Stimulated activated naive CD8-positive, alpha-beta T cell treated with anti-CD3 and anti-CD28 coated beads, Interleukin-15, amount 100 ng/mL, for 72 hours (primary cell): ENCODE measurements at places on chromosomes 7 and 10.

GRCh38 chr10:4934391-4934987 lies 28.7 kb upstream of the AKR1C1 start:
- no peak for DNase-seq

- no peak for DNase-seq
Measured at GRCh38 chr7:68733219-68734153, 864.8 kb upstream of the AUTS2 start.

- DNase-seq: no peak
Measured at GRCh38 chr10:120598386-120598785, 141.4 kb downstream of the PLPP4 start.

- no peak for DNase-seq
Measured at GRCh38 chr10:101295261-101295660, 58.7 kb upstream of the BTRC start.

- DNase-seq: no peak
Measured at GRCh38 chr7:117715784-117716445, 157.3 kb downstream of the CTTNBP2 start.

- DNase-seq: no peak
Measured at GRCh38 chr7:116736927-116737715, 65.1 kb downstream of the MET start.

- no peak for DNase-seq
Measured at GRCh38 chr10:48656914-48657305, 27.8 kb upstream of the WDFY4 start.

DNA sequence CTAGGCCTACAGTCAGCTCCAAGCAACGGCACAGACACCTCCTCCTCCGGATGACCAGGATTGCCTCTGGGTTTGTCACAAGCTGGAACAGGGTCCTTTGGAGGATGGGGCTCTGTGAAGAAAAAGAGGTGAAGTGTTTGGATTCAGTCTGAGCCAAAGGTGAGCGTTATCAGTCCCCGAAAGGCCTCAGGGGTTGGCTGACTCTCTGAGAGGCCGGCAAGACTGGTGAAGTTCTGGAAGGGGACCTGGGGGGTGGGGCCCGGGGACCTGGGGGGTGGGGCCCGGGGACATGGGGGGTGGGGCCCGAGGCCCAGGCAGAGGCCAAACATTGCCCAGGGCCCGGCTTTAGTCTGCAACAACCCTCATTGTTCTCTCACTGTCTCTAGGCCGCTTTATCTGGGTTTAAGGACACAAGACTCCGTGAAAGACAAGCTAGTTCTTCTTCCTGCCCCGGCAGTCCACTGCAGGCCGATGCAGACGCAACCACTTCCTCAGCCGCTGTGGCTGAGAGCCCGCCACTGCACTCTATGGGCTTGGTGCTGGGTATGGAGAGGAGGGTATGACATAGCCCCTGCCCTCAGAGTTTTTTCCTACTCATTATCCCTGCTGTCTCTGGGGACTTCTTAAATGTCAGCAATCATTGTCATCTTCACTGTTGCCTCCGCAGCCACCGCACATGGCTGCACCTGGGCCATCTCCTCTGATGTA lies 27.4 kb upstream of the PSAP start:
- DNase-seq: peak; percentile 45

GRCh38 chr7:148916186-148916585 lies 32.1 kb upstream of the EZH2 start:
- DNase-seq: no peak

- no peak for DNase-seq
Measured at GRCh38 chr10:70512149-70512639, 33.6 kb downstream of the PALD1 start.

GRCh38 chr7:106111655-106112117 lies 426 bp downstream of the SYPL1 start:
- DNase-seq: peak; percentile 48

GRCh38 chr10:47094126-47094525 lies 182.9 kb downstream of the PTPN20 start:
- no peak for DNase-seq

DNA sequence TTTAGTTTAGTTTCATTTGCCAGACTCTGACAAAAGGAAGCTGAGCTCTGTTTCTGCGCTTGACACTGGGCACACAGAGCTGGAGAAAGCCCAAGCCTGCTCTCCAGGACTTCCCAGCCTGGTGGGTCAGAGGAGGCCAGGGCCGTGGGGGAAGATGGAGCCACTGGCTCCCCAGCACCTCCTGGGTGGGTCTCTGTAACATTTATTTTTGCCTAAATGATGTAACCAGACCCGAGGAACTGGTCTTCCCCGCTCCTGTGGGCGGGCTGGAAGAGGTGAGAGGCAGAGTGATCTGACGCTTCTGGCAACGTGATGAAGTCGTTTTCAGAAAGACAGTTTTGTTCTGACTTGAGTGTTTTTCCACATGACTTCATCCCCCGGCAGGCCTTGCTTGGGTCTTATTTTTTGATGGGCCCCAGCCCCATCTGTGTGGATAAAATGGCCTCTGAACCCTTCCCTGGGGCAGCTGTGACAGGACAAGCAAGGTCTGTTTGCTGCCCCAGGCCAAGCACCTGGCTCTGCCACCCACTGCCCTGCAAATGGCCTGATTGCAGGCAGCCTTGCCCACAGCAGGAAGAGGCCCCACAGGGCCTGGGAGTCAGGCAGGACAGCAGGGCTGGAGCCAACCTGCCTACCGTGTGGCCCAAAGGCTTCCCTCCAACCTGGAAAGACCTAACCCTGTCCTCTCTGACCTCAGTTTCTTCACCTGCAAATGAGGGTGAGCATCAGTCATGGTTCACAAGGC lies 304.9 kb upstream of the ZMIZ1 start:
- DNase-seq: peak; percentile 66

- DNase-seq: no peak
Measured at GRCh38 chr10:74077416-74077815, 73.2 kb downstream of the AP3M1 start.

DNA sequence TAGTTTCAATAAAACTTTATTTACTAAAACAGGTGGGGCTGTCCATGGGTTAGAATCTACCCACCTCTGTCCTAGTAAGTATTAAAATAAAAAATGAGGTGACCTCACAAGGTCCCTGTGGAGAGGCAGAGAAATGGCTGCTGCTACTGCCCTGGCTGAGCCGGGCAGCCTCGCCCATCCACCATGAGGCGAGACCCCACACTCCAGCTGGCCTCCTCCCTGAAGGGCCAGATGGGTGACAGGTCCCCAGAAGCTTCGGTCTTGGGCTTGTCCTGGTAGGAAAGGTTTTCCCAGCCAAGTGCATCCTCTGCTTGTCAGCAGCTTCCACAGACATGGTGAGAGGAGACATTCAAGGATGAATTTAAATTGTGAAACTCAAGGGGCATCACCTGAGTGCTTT lies 565.8 kb downstream of the PTPRN2 start:
- no peak for DNase-seq

DNA sequence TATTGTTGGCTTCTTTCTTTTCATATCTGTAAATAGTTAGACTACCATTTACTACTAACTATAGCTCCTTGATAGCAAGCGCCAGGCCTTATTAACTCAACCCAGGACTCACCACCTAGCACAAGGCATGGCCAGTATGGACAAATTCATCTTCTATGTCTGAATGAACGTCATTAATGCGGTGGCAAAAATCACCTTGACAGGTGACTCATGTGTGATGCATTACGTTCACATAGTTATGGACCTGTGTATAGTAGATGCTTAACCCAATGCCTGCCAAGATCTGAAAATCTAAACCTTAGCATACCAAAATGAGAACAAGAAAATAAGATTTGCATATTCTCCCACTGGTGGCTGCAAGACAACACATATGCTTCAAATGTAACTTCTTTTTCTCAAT lies 300.8 kb downstream of the PARD3 start:
- no peak for DNase-seq

DNA sequence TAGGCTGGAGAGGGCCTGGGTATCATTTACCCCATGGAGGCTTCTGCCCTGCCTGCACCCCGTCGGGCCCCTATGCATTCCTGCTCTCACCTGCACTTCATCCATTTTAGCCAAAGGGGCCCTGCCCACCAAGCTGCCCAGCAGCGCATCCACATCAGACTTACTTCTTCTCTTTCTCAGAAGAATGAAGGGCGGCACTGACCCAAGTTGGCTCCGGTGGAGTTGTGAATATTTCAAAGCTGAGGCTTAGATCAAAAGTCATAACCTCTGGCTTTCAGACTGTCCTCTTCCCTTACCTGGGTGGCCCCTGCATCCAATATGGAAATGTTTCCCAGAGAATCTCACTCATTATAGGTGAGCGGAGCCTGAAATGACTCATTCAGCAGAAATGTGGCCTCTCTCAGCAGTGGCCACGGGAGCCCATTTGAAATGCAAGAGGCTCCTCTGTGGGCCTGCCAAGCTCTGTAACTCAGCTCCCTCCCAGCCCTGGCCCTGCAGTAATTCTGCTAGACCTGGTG lies 117.6 kb upstream of the TCF7L2 start:
- no peak for DNase-seq

DNA sequence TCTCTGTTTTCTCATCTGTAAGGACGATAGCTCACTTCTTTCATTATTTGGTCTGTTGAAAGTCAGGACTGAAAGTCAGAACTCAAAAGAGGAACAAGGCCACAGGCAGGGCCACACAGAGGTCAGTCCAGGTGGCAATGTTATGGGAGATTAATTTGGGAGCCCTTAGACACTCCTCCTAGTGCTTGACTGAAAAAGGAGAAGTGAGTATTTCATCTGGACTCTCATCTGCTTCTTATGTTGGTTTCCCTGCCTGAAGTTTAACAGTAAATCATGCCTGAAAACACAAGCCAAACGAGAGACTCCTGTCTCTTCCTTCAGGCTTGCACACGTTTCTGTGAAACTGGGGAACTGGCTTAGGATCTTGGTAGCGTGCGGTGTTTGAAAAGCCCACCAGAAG lies 248.5 kb downstream of the BUB3 start:
- no peak for DNase-seq

- no peak for DNase-seq
Measured at GRCh38 chr7:157673573-157673972, 336.8 kb downstream of the DNAJB6 start.

- peak; percentile 51 for DNase-seq
Measured at GRCh38 chr10:73859428-73859783, 14.9 kb downstream of the CAMK2G start.

DNA sequence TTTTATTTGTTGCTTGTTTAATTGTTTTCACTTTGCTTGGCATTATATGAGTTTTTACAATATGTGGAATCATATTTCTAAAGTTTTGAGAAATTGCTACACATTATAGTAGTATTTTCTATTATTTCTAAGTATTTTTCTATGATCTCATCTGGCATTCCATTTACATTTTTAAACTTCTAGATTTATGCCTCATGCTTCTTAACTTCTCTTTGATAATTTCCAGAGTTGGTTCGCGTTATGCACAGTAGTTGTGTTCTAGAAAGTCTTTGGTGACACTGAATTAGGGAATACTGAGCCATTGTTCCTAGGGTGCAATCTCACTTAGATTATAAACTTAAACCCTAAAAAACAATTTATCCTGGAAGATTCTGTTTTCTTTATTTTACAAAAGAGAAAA lies 129.2 kb downstream of the GNAI1 start:
- DNase-seq: no peak

- DNase-seq: no peak
Measured at GRCh38 chr7:139965942-139966628, 96.7 kb downstream of the PARP12 start.
